ENCODE measurements at places on chromosomes 13 and 19.

DNA sequence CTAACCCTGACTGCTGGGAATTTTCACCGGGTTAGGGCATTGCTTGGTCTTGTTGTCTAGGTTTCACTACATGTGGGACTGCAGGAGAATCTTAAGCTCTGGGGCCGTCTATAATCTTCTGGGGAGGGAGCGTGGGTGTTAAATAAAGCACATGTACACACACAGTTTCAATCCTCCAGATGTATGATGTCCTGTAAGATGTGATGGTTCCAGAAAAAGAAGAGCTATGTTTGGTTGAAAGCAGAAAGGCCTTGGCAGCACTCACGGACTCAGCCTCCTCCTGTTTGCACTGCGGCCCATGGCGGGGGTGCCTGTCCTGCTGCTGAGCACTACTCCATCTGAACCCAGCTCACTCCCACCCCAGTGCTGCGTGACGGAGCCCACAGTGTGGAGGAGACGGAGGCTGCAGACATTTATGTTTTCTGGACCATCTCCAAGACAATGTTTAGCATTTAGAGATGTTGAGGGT, 343.5 kb downstream of the TEX29 start:
- no peak for DNase-seq

DNA sequence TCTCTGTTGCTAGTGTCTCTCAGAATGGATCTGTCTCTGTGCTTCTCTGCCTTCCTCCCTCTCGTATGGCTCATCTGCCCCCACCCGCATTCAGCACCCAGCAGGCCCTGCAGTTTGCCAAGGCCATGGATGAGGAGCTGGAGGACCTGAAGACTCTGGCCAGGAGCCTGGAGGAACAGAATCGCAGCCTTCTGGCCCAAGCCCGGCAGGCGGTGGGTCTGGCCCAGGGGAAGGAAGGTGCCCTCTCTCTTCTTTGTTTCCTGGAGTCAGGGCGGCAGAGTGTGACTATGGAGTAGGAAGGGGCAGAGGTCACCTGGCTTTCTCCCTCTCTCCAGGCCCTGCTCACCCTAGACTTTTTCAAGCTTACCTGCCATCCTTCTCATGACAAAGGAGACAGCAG, 10.9 kb downstream of the KASH5 start:
- no peak for DNase-seq

DNA sequence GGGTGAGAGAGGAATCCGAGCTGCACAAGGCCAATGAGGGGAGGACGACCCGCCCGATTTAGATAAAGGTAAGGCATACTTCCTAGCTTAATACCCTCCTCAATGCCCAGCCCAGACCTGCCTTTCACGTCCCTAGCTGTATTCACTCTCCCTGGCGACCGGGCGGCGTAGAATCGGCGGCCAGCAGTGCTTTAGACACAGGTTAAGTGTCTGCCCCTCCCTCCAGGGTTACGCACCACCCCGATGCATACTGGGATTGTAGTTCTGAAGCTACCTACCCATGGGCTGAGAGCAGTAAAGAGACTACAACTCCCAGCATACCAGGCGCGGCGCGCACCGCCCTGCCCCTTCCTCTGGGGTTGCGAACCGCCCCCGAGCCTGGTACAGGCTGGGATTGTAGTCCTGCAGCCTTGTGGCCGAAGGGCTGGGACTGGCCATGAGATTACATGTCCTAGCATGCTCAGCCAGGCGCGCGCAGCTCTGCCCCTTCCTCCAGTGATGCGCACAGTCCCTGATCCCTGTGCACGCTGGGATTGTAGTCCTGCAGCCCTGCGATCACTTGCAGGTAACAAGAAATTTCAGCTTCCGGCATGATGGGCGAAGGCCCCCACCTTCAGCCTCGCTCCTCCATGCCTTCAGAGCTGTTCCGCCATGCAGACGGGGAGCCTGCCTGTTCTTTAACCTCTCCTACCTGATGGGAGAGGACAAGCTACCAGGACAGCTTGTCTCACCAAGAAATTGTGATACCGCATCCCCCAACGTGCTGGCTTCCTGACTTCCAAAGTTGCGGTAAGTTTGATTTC, 43.5 kb upstream of the ZNF14 start:
- DNase-seq = peak; percentile 96

- peak; percentile 30 for DNase-seq
These were observed 7.5 kb upstream of the SLC39A3 start for GRCh38 chr19:2747349-2747748.

- no peak for DNase-seq
These were observed 65.1 kb upstream of the UBAC2 start for GRCh38 chr13:99135591-99135990.

DNA sequence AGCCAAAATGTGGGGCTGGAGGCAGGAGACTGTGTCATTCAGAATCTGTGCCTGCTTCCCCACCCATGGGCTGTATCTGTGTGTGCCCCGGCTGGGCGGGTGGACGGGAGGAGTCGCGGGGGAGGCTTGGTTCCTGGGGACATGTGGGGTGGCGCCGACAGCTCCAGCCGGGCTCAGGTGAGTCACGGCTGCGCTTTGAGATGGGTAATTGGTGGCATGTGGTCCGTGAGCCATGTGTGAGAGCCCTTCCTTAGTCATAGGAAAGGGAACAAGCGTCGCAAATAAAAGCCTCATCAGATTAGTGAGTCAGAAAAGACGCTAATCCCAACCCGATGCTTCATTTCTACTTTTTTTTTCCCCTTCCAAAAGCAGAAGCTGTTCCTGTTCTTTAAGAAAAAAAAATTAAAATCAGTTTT, 118.6 kb upstream of the ZNF536 start:
- DNase-seq = no peak

- DNase-seq = no peak
These were observed 39.2 kb downstream of the TBC1D4 start for GRCh38 chr13:75442736-75443234.

- DNase-seq = no peak
These were observed 17.2 kb downstream of the BRD4 start for GRCh38 chr19:15315101-15315500.

- peak; percentile 79 for DNase-seq
These were observed 34.4 kb downstream of the GSX1 start for GRCh38 chr13:27826379-27827353.

- no peak for DNase-seq
These were observed 30.4 kb upstream of the TIMM44 start for GRCh38 chr19:7973883-7974282.

- no peak for DNase-seq
These were observed 27.1 kb upstream of the GRTP1 start for GRCh38 chr13:113390874-113391497.
